ENCODE measurements at places on chromosomes 11 and 22.
A peak's percentile ranks its signal among the peaks of the same experiment; 100 is the strongest.

GRCh38 chr11:41382927-41383326, 76.5 kb downstream of the LRRC4C start:
- H3K4me3 ChIP-seq, result no peak overlapping the region
- H3K4me1 ChIP-seq, result no peaks in the 10 kb centered on the region
- H3K36me3 ChIP-seq, result no peaks in the 10 kb centered on the region
- H3K27me3 ChIP-seq, result no peaks in the 10 kb centered on the region
- no peak for DNase-seq

- H3K4me1 ChIP-seq, result no peaks in the 10 kb centered on the region
- H3K4me3 ChIP-seq, result no peak overlapping the region
Observed at GRCh38 chr11:79794057-79794456, 353.2 kb upstream of the TENM4 start.

DNA sequence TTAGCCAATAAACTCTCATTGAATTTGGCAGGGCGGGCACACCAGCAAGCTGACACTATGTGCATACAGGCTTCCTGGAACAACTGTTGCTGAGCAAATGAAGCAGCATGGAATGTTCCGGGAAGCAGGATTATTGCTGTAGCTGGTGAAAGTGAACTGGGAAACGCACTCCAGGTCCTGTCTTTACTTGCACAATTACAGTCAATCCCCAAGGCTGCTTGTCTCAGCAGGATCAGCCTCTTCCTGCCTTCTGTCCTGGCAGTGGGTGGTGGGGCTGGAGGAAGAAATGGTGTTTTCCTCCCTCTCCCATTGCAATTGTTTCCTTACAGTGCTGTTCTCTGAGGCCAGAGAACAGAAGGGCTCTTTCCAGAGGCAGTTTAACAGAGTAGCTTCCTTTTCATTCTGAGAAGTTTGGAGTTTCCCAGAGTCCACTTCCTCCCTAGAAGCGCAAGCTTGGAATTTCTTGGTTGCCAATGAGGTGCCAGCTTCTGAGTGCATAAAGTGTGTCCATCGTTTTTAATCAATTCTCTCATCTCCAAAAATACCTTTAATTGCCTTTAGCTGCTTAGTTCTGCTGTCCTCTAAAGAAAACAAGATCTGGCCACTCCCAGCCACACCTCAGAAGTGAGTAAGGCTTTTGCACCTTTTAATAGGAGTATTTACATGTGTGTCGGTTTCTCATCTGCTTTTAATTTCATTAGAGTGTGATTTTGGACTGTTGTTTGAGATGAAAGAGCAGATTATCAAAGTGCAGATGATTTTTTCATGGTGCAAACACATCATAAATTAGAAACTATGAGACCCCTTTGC, 19.9 kb downstream of the CD44 start:
- H3K4me1 ChIP-seq, result peaks cover 97% of the 10 kb centered on the region
- no peaks in the 10 kb centered on the region for H3K27me3 ChIP-seq
- H3K4me3 ChIP-seq, result no peak overlapping the region
- no peaks in the 10 kb centered on the region for H3K36me3 ChIP-seq
- DNase-seq, result no peak
- H3K27ac ChIP-seq, result peak overlapping the region; percentile 84

- no peak overlapping the region for H3K4me3 ChIP-seq
- no peak overlapping the region for H3K27ac ChIP-seq
- H3K36me3 ChIP-seq, result peaks cover 12% of the 10 kb centered on the region
Observed at GRCh38 chr22:17824457-17824856, 50.2 kb upstream of the BID start.

DNA sequence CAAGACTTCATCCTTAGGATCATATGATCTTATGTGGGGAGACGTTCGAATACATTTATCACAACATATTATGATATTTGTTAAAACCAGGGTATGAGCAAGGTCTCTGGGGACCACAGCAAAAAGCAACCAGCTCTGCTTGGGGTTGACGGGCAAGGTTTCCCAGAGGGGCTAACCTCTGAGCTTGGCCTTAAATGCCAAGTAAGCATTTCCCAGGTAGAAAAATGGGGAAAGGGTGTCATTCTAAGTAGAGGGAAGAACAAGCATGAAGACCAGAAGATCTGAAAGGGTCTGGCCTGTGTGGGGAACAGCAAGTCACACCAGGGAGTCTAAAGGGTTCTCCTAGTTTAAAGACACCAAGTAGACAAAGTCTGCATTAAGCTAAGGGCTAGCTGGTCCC, 24.1 kb downstream of the CLMP start:
- H3K4me3 ChIP-seq, result no peak overlapping the region
- no peaks in the 10 kb centered on the region for H3K36me3 ChIP-seq
- H3K27ac ChIP-seq, result no peak overlapping the region
- no peak for DNase-seq
- peaks cover 42% of the 10 kb centered on the region for H3K4me1 ChIP-seq

- H3K36me3 ChIP-seq, result peaks cover 2% of the 10 kb centered on the region
- no peak overlapping the region for H3K4me3 ChIP-seq
- H3K4me1 ChIP-seq, result peaks cover 13% of the 10 kb centered on the region
- DNase-seq, result no peak
Observed at GRCh38 chr11:112231952-112232351, 5.7 kb downstream of the PTS start.

DNA sequence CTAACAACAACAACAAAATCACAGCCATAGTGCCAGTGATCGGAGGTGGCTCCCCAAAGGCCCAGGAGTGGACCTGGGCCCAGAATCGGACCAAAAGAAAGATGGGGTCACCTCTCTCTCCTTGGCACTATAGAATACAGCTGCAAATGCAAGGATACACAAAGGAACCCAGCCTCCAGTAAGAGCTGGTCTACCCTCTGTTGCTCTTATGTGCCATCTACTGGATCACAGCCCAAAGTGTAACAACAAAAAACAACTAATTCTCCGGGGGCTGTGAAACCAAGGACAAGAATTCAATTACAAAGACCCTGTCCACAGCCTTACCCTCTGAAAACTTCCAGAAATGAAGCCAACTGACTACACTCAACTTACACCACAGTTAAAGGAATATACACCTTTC, 21.6 kb downstream of the OR8G5 start:
- no peak overlapping the region for H3K27ac ChIP-seq
- H3K4me1 ChIP-seq, result no peaks in the 10 kb centered on the region
- H3K4me3 ChIP-seq, result no peak overlapping the region
- DNase-seq, result no peak

- H3K27ac ChIP-seq, result no peak overlapping the region
- H3K36me3 ChIP-seq, result no peaks in the 10 kb centered on the region
- no peak overlapping the region for H3K4me3 ChIP-seq
- DNase-seq, result no peak
- H3K4me1 ChIP-seq, result no peaks in the 10 kb centered on the region
- no peaks in the 10 kb centered on the region for H3K27me3 ChIP-seq
Observed at GRCh38 chr11:111814106-111814505, 47.9 kb upstream of the PPP2R1B start.

DNA sequence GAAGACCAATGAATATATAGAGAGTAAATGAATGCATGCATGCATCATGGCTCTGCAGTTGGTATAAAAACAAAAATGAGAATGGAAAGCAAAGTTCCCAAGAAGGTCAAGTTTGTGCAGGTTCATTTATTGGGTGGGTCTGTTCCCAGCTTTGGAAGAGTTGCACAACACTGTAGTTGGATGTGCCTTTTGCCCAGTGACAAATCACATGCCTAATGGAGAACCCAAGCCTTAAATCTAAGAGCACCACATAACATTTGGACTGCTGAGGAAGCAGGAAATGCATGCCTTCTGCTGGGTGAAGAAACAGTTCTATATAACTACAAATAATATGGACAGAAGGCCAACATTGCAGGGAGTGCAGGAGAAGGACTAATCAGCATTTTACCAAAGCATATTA, 30.6 kb downstream of the PRCP start:
- peak overlapping the region; percentile 34 for H3K27ac ChIP-seq
- H3K4me1 ChIP-seq, result peaks cover 65% of the 10 kb centered on the region
- no peaks in the 10 kb centered on the region for H3K36me3 ChIP-seq
- no peaks in the 10 kb centered on the region for H3K27me3 ChIP-seq

- no peak overlapping the region for H3K4me3 ChIP-seq
- DNase-seq, result no peak
- no peaks in the 10 kb centered on the region for H3K27me3 ChIP-seq
- no peak overlapping the region for H3K27ac ChIP-seq
- no peaks in the 10 kb centered on the region for H3K4me1 ChIP-seq
- no peaks in the 10 kb centered on the region for H3K36me3 ChIP-seq
Observed at GRCh38 chr11:38296211-38296776, 1698.3 kb upstream of the RAG2 start.

- peaks cover 25% of the 10 kb centered on the region for H3K36me3 ChIP-seq
- no peak for DNase-seq
- H3K4me1 ChIP-seq, result peaks cover 50% of the 10 kb centered on the region
- H3K4me3 ChIP-seq, result peak overlapping the region; percentile 3
Observed at GRCh38 chr11:65640483-65641296, 2.8 kb downstream of the SIPA1 start.

DNA sequence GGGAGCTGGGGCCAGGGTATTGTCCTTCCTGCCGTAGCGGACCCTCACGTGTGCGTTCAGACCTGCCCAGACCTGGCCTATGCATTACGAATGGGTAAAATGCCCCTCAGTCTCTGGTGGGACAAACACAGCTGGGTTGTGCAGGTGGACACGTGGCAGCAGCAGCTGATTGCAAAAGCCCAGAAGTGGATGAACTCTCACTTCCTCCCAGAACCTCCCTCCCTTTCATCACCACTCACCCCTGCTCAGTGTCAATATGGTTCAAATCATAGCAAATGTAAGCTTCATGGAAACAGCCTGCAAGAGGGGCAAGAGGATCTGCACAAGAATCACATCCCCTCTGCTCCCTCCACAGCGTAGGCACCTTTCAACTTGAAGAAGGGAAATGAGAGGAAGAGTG, 352.1 kb downstream of the OPCML start:
- H3K4me1 ChIP-seq, result no peaks in the 10 kb centered on the region
- no peak for DNase-seq
- no peaks in the 10 kb centered on the region for H3K36me3 ChIP-seq
- no peak overlapping the region for H3K27ac ChIP-seq
- H3K27me3 ChIP-seq, result no peaks in the 10 kb centered on the region

GRCh38 chr11:12200279-12200990, 90.0 kb downstream of the MICAL2 start:
- no peak for DNase-seq
- no peaks in the 10 kb centered on the region for H3K36me3 ChIP-seq
- H3K4me3 ChIP-seq, result no peak overlapping the region
- no peaks in the 10 kb centered on the region for H3K27me3 ChIP-seq

DNA sequence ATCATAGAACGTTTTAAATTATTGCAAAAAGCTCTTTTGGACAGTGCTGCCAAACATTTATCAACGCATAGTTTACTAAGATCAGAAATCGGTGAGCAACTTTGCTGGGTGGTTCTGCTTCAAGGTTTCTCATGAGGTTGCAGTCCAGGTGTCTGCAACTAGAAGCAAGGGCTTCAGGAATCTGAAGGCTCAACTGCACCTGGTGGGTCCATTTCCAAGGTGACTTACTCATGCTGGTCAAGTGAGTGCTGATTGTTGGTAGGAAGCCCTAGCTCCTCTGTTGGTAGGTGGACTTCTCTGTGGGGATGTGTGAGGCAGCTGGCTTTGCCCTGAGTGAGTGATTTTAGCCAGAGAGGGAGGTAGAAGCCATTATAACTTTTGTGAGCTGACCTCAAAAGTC, 22.5 kb downstream of the ARHGEF12 start:
- H3K4me1 ChIP-seq, result peaks cover 41% of the 10 kb centered on the region
- no peak overlapping the region for H3K4me3 ChIP-seq
- no peaks in the 10 kb centered on the region for H3K36me3 ChIP-seq
- H3K27me3 ChIP-seq, result no peaks in the 10 kb centered on the region
- no peak overlapping the region for H3K27ac ChIP-seq

GRCh38 chr11:63240098-63240497, 3.3 kb downstream of the SLC22A25 start:
- H3K27me3 ChIP-seq, result no peaks in the 10 kb centered on the region
- H3K36me3 ChIP-seq, result no peaks in the 10 kb centered on the region
- H3K27ac ChIP-seq, result no peak overlapping the region
- no peak for DNase-seq

- peaks cover 9% of the 10 kb centered on the region for H3K4me1 ChIP-seq
- peaks cover 12% of the 10 kb centered on the region for H3K36me3 ChIP-seq
- H3K27me3 ChIP-seq, result no peaks in the 10 kb centered on the region
- H3K4me3 ChIP-seq, result no peak overlapping the region
- H3K27ac ChIP-seq, result no peak overlapping the region
- DNase-seq, result no peak
Observed at GRCh38 chr11:75263944-75264349, 23.4 kb downstream of the TPBGL start.

DNA sequence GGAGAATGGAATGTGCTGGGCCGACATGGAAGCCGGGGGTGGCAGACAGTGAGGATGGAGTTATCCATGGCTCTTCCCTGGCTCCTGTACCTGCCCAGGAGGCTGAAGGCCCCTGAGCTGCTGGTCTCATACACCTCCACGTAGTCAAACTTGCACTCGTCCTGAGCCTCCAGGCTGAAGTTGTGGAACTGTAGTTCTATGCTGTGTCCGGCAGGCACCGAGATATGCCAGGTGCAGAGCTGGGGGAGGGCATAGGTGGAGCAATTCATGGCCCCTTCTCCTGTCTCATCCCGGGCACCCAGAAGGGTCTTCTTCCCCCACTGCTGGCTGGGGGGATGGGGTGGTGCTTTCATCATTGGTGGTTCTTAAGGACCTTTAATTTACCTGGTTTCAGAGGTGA, 2.8 kb downstream of the MFRP start:
- H3K4me3 ChIP-seq, result no peak overlapping the region
- no peak for DNase-seq
- H3K4me1 ChIP-seq, result peaks cover 29% of the 10 kb centered on the region
- H3K36me3 ChIP-seq, result no peaks in the 10 kb centered on the region
- H3K27ac ChIP-seq, result no peak overlapping the region

DNA sequence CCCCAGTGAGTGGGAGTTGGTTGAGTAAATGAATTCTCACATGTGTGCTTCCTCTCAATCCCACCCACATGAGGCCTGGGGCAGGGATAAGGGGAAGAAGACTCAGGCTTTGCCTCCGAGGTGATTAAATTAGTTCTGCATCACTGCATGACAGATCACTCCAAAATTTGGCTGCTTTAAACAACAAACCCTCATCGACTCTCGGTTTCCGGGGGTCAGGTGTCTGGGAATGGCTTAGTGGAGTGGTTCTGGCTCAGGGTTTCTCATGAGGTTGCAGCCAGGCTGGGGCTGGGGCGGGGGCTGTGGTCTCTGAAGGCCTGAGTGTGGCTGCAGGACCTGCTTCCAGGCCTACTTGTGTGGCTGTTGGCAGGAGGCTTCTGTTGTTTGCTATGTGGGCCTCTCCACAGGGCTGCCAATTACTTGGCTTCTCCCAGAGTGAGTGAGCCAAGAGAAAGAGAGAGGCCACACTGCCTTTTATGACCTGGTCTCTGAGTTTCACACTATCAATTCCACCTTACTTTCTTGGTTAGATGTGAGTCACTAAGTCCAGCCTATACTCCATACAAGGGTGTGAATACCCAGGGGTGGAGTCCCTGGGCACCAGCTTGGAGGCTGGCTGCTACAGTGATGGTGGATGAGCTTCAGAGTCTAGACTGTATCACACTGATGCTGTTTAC, 15.9 kb downstream of the MOGAT2 start:
- no peaks in the 10 kb centered on the region for H3K4me1 ChIP-seq
- H3K27ac ChIP-seq, result no peak overlapping the region
- H3K36me3 ChIP-seq, result no peaks in the 10 kb centered on the region

GRCh38 chr11:120340529-120340928, 4.3 kb downstream of the ARHGEF12 start:
- peaks cover 70% of the 10 kb centered on the region for H3K4me1 ChIP-seq
- H3K27me3 ChIP-seq, result no peaks in the 10 kb centered on the region
- peak overlapping the region; percentile 98 for H3K27ac ChIP-seq
- H3K4me3 ChIP-seq, result peak overlapping the region; percentile 80

All from vagina (tissue), 2 donors.